ENCODE measurements at places on chromosomes 5 and 9. TPM values are rescaled to one million over a fixed set of nuclear protein-coding genes. Genes with fewer than 3 reads are reported as not detected.

GRCh38 chr5:55387865-55388264 is 80.1 kb downstream of the MTREX start:
- no peaks in the 10 kb centered on the region for H3K27me3 ChIP-seq
- H3K4me1 ChIP-seq: no peaks in the 10 kb centered on the region
- peaks cover 32% of the 10 kb centered on the region for H3K36me3 ChIP-seq

- no peak overlapping the region for H3K27ac ChIP-seq
- no peak for DNase-seq
- no peaks in the 10 kb centered on the region for H3K4me1 ChIP-seq
- H3K27me3 ChIP-seq: no peaks in the 10 kb centered on the region
- H3K4me3 ChIP-seq: no peak overlapping the region
Observed at GRCh38 chr9:72322259-72322658, 42.7 kb downstream of the ZFAND5 start.

Gene CFAP77
- 0.52 TPM for total RNA-seq

Gene MLANA
- not detected for total RNA-seq

DNA sequence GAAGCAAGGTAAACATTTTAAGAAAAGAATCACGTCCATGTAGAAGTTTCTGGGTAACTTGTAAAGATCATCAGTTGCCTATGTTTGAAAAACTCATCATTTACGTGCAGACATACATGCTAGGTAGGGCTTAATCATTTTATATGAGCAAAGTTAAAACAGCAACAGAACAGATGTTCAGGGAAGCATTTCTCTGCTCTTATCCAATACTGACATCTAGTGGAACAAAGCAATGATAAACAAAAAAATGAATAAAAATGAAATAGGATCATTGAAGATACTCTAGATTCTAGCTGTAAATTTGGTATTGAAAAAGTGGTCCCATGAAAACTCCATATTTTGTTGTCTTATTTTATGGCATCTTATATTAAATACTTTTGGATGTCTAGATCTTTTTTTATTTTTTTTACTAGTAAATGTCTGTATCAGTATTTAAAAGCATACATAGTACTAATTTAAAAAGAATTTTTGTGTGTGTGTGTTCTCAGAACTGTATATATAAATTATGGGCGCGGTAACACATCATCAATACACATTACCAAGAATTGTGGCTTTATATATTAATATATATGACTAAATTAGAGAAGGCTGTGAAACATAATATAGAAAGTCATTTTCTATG is 1050.2 kb downstream of the CDH12 start:
- DNase-seq: no peak
- H3K4me1 ChIP-seq: no peaks in the 10 kb centered on the region
- no peak overlapping the region for H3K27ac ChIP-seq
